ENCODE measurements at places on chromosomes 13 and 19.

DNA sequence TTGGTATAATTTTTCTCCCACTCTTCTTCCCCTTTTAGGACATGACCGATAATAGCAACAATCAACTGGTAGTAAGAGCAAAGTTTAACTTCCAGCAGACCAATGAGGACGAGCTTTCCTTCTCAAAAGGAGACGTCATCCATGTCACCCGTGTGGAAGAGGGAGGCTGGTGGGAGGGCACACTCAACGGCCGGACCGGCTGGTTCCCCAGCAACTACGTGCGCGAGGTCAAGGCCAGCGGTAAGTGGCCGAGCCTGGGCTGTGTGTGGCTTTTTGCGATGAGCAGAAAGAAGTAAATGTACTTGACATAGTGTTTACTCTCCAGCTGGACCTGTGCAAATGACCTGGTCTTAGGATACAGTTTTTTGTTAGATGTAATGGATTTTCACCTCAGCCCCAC, 102.5 kb downstream of the ARHGEF7 start:
- DNase-seq: no peak

GRCh38 chr19:57747472-57747807, 825 bp downstream of the ZNF776 start:
- no peak for DNase-seq

DNA sequence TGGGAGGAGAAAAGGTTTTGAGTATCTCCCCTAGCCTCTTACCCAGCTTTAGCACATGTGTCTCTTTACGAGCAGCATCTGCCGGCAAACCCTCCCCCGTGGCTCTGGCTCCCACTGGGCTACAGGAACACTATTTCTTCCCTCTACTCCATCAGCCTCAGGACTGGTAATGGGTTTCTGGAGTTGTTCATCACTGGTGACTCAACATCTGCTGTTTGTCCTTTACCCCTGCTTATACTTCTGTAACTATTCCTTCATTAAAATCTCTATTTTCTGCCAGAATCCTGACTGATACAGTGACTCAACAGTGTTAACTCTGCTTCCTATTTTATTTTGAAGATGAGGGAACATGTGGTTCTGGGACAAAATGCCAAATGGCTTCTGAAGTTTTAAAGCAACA, 437.3 kb upstream of the HTR2A start:
- DNase-seq: no peak

GRCh38 chr13:59776924-59777690, 386.6 kb downstream of the DIAPH3 start:
- DNase-seq: no peak

DNA sequence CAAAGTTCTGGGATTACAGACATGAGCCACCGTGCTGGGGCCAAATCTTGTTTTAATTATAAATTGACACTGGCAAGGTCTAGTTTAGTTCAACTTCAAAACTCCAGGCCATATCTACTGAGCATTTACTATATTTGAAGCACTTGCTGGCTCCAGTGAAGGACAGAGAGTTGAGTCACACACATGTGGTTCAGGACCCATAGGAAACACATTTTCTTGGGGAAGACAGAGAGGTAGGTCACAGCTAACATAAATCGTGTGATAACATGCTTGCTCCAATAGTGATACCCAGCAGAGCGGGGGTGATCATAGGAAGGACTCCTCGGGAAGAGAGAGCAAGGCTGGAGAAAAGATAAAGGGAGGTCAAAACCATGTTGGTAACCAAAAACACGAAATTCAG, 170.6 kb upstream of the TSC22D1 start:
- DNase-seq: no peak

DNA sequence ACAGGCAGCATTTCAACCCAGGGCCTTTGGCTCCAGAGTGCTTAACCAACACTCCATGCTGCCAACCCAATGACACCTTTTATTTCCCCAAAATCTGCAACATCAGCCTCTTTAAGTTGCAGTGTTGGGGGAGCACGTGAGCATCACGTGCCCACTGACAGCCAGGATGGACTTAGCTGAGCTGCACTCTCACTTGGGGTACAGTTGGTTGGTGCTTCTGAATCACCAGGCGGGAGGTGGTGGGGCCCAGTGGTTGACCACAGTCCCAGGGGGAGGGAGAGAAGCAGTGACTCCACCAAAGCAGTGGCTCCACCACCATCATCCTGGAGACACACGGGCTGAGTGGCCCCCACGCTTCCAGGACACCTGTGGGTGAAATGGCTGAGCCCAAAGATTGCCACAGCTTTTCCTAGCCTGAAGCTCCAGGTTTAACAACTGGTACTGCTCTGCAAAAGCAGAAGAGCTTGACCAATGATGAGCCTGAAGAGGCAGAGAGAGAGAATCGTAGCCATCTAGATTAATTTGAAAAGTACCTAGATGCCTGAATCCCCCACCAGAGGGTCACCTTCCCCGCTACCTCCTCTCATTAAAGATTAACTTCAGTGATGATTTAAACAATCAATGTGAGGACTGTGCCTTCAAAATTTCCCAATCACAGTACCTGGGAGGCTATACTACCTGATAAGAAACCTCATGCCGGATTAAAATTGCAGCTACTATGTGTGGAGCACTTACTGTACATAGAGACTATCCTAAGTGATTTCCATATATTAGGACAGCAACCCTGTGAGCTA, 193.8 kb downstream of the FOXO1 start:
- no peak for DNase-seq

GRCh38 chr13:56110751-56111150, 1030.0 kb upstream of the PRR20A start:
- DNase-seq: no peak

DNA sequence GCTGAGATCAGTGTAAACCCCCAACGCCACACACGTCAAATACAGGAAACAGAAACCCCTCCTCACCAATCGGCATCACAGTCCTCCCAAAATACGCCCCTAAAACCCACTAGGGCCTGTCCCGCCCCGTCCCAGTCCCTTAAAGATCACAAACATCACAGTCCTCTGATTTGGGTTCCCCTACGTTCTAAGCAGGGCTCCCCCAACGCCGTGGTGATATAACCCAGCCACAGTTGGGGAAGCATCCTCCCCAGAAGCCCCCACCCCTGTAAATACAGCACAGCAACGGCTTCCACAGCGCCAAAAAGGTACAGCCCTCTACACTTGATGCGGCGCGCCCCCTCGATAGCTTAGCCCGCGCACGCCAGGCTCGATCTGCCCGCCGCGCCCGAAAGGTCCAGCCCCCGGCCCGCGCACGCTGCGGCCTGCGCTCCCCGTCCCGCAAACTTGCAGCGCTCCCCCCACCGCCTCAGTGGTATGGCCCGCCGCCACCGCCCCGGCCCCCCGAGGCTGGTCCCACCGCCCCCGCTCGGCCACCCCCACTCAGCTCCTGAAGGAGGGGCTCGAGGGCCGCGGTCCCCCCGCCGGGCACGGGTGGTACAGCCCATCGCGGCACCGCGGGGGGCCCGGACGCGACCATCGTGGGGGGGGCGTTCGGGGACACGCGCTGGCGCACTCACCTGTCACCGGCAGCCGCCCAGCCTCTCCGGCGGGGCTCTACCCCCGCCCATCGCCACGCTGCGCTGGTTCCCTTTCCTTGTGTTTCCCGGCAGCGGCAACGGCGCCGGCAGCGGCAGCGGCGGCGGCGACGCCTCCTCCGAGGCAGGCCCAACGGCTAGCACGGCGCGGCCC, at the start of gene AKT2:
TSS of gene AKT2 (minus strand) at position 845 of the 852 bp plus-strand sequence. CDS start 20,078 bp downstream, outside the sequence.
- peak; percentile 59 for DNase-seq

- no peak for DNase-seq
Observed at GRCh38 chr19:29501816-29502580, 23.8 kb upstream of the VSTM2B start.

DNA sequence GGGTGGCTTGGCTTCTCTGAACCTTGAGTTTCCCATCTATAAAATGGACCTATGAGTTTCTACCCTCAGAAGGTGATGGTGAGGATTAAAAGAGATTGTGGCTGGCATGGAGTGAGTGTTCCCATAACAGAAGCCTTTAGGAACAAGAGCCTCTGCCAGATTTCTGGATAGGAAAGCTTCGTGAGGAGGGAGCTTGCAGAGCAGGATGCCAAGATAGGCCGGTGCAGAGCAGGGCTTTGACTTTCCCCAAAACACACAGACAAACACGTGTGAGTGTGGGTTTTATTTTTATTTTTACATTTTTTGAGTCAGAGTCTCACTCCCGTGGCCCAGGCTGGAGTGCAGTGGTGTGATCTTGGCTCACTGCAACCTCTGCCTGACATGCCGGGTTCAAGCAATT, 3.7 kb upstream of the CNN1 start:
- no peak for DNase-seq

GRCh38 chr19:42254089-42254849, 659 bp downstream of the ERF start:
- DNase-seq: peak; percentile 61

GRCh38 chr13:25295228-25295627, 6.2 kb upstream of the NUP58 start:
- DNase-seq: no peak

DNA sequence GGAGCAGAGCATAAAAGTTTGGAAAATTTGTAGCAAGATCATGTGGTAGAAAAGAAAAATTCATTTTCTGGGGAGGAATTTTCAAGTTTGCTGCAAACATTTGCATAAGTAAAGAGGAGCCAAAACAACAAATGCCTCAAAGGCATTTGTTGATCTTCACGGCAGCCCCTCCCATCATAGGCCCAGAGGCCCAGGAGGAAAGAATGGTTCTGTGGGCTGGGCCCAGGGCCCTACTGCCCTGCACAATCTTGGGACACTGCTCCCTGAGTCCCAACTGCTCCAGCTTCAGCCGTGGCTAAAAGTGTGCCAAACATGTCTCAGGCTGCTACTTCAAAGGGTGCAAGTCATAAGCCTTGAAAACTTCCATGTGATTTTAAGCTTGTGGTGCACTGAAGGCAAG, 11.3 kb downstream of the LGALS13 start:
- DNase-seq: no peak

DNA sequence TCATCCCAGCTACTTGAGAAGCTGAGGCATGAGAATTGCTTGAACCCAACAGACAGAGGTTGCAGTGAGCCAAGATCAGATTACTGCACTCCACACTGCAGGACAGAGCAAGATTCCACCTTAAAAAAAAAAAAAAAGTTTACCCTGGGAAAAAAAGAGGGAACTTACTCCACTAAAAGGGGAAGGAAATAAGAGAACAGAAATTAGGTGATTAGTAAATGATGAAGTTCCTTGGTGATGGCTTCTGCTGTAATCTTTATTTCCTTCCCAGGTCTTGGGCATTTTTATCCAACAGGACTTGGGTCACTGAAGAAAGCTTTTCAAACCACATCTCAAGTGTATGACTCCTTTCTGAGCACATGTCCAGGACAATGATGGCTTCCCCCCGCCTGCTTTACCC, 9.3 kb downstream of the ZNF780A start:
- no peak for DNase-seq

GRCh38 chr13:106610486-106610885, 42.5 kb upstream of the ARGLU1 start:
- DNase-seq: no peak

GRCh38 chr19:13063461-13064091, 39.1 kb downstream of the LYL1 start:
- no peak for DNase-seq

DNA sequence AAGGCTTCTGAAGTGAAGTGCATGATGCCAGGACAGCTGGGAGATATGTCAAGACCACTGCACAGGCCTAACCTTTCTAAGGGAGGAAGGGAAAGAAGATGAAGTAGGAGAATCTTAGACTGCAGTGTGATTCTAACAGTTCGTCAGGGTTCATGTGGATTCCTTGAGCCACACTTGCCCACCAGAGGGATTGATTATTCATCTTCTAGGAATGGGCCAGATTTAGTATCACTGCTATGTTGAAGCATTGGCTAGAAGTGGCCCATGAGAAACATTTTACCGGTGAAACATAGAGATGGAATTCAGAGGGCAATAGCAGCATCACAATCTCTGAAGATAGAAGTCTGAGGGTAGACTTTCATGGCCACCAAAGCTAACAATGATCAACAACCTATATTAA, 550.8 kb upstream of the SLITRK1 start:
- DNase-seq: no peak

DNA sequence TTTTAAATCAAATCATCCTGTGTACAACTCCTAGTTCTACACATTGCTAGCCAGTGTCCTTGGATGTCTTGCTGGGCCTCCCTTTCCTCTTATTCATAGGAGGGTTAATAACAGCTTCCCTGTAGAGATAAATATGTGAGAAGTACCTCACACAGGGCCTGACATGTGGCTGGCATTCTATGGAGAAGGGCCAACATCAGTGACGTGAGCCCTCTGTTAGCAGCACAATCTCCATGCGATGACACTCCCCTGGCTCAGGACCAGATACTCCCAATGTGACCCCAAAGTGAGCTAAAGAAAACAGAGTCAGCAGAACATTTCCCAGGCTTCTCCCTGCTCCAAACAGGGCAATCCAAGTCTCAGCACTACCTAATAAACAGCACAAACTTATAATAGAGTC, 818.4 kb downstream of the DIAPH3 start:
- DNase-seq: no peak

- no peak for DNase-seq
Observed at GRCh38 chr19:10431943-10432735, 11.8 kb downstream of the PDE4A start.

DNA sequence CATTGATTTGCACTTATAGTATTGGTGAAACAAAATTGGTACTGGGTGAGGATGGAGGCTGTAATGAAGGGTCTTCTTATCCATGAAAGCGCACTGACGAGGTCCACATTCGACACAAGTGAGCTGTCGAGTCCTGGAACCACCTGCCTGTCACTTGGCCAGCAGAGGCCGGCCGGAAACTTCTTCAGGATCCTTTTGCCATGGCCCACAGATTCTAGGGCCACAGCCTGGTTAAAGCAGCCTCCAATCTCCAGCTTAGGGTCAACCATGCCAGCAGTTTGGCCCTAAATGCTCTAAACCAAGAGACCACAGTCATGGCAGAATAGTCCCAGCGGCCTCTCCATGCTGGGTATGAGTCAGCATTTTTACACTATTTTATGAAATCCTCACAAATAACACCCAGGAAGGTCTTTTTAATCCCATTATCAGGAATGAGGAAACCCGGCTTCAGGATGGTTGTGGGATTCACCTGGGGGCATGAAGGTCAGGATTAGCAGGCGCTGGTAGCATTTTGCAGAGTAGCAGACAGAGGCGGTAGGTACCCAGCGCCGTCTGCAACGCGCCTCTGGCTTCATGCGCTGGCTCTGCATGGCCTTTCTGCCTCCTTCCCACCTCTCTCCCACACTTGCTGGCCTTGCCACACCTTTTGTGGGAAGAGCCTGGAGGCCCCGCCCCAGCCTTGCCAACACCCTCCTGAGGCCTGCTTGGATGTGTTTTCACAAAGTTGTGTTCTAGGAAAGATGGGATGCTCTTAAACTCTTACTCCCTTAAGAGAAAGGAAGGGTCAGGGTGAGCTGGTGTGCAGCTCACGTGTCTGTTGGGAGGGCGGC, 15.2 kb downstream of the GAS6 start:
- no peak for DNase-seq

- DNase-seq: no peak
Observed at GRCh38 chr13:43377149-43377548, 353.8 kb downstream of the DNAJC15 start.

- DNase-seq: no peak
Observed at GRCh38 chr19:31334849-31335624, 14.2 kb downstream of the TSHZ3 start.

Measured in activated naive CD8-positive, alpha-beta T cell treated with anti-CD3 and anti-CD28 coated beads, Interleukin-2, amount 50 U/mL, for 16 hours (primary cell).